ENCODE measurements at places on chromosomes 6 and 20.

DNA sequence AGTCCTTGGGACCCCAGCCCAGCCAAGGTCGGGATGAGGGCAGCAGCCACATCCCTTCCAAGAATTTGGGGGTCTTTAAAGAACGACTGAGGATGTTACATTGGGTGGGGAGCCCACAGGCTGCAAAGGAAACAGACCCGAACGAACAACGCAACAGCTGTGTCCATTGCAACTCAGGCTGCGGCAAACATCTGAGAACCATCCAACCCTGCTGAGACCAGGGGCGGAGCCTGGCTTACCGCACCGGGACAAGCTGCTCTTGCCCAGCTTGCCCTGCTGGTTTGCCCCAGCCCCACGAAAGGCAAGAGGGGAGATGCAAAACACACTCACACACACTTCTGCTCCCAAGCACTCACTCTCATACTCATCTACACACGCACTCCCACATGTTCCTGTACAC is 21.5 kb upstream of the TAF4 start:
- DNase-seq: no peak

DNA sequence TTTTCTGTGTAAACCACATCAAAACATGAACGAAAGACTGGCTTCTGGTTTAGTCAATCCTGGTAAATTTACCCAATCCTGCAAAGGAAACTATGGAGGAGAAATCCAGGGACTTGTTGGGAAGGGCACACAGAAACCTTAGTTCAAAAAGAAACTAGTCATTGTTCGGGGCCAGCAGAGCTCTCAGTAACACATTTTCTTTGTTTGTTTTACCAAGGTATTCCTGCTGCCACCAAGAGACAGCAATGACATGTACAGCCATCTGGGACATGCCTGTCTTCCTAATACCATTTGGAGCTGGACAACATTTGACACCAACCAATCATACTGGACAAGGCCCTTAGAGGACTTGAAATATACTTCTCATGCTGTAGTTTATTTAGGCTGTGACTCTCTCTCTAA is 8.3 kb downstream of the OARD1 start:
- no peak for DNase-seq

GRCh38 chr20:44477151-44477550 is 1.5 kb downstream of the TTPAL start:
- DNase-seq: no peak

GRCh38 chr6:131954059-131954774 is 3.0 kb upstream of the CCN2 start:
- DNase-seq: no peak

DNA sequence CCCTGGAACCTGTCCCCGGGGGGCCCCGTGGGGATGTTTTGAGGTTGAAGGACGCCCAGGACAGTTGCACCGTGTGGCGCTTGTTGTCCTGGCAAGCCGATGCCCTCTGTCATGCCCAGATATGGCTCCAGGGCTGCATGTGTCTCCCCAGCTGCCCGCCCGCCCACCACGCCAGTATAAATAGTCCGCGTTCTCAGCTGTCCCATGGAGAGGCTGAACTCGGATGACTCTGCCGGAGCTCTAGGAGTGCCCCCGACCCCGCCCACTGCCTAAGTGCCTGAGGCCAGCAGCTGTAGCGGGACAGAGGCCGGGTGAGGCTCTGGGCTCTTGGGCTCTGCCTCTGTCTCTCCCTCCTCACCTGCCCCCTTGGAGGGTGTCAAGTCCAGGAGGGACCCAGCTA is 83.0 kb upstream of the GATA5 start:
- no peak for DNase-seq

DNA sequence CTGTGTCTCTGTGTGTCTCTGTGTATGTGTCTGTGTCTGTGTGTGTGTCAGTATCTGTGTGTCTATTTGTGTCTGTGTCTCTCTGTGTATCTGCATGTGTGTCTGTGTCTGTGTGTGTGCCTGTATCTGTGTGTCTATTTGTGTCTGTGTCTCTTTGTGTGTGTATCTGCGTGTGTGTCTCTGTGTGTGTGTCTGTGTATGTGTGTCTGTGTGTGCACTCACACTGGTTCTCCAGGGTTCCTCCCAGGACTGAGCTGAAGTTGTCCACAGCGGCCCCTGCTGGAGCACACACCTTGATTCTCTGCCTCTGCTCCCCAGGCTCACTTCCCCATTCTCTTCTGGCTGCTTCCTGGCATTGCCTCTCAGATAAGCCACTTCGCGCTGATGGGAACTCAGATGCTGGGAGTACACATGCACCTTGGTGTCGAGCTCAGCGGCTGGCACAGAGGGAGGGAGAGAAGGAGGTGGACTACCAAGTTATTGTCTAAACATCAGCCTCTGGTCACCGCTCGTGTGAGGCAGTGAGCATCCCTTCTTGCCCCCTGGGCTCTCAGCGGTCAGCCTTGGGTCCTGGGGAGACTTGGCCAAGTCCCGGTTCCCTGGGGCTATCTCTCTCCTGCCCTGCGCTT is 104.9 kb upstream of the NXT1 start:
- peak; percentile 34 for DNase-seq

- no peak for DNase-seq
Observed at GRCh38 chr6:18410412-18410811, 23.3 kb downstream of the RNF144B start.

- no peak for DNase-seq
Observed at GRCh38 chr6:144957236-144957937, 672.3 kb downstream of the UTRN start.

DNA sequence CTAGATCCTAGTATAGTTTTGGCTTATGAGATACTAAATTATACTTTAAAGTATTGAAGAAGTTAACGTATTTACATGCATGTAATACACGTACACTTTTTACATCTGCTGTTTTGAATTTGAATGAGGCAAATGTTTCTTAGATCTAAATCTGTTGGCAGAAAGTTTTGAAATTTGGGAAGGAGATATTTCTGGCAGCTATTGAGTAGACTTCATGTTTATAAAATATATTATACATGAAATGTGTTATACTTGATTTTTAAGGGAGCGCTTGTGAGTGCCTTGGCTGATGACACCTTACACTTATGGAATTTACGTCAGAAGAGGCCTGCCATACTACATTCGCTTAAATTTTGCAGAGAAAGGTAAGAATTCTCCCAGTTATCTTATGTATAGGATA is 34.7 kb downstream of the STXBP5 start:
- DNase-seq: no peak

DNA sequence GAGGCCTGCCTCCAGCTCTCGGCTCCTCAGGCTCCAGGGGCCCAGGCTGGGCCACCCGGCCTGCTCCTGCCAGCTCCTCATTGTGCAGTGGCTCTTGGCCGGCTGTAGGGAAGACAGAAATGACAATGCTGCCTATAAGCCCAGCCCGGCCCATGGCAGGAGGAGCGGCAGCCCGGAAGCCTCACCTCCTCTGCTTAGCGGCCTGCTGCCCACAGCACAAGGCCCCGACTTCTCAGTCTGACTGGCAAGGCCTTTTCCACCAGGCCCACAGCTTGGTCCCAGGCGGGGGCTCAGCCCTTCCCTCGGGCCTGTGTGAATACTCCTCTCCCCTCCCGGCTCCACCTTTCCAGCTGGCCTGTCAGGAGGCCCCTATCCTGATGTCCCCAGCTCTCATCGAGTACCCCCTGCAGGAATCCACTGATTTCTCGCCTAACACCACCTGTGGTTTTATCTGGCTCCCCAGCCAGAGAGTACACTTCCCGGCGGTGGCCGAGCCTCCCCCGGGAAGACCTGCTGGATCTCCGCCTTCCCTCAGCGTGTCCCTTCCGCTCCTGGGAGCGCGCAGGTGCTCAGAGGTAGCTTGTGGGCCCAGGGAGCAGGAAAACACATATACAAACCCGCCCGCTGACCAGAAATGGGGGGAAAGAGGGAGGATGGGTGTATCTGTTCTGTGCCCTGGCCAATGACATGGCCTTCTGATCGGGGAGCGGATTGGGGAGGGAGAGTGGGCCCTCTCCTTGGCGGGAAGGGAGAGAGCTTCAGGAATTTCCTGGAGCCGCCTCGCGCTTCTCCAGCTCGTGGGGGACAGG is 963 bp downstream of the DDRGK1 start:
- peak; percentile 16 for DNase-seq

DNA sequence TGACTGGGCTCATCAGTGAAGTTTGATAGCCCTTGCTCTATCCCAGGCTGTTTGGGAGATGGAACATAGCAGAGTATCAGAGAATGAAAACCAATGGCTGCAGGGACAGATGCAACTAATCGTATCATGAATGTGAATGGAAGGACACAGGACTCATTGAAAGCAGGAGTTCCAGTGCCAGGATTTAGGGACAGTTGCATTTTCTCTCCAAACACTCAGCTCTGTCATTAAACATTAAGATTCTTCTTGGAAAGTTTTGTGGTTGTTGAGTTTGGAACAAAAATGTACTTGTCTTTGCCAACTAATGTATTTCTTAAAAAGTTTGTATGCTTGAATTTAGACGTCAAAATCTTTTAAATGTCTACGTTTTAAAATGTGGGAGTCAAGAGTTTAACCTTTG is 31.0 kb upstream of the GSTA5 start:
- DNase-seq: no peak

DNA sequence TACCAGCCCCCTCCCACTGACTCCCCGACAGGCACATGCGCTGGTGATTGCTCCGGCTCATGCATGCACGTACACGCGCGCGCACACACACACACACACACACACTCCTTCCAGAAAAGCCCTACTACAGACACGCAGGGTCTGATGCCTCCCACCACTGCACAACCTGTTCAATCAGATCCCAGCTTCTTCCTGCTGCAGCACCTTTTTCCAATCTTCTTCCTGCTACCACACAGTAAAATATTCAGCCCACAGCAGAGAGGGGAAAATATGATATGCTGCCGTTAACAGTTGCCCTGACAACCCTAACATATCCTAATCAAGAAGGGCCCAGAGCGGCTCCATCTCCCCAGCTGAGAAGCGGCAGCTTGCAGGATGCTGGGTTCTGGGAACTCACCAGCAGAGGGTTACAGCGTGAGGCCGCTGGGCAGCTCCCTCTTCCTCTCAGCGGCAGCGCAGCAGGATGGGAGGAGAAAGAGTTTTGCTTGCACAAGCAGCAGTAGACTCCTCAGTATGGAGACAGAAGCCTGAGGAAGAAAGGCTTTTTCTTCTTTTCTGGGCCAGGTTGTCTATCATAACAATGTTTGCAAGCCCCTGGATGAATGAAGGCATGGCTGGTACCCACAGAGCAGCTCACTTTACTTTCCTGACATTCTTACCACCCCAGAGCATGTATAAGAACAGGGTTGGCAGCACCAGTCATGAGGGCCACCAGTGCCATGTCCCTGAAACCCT is 23.9 kb downstream of the MAP7 start:
- no peak for DNase-seq

DNA sequence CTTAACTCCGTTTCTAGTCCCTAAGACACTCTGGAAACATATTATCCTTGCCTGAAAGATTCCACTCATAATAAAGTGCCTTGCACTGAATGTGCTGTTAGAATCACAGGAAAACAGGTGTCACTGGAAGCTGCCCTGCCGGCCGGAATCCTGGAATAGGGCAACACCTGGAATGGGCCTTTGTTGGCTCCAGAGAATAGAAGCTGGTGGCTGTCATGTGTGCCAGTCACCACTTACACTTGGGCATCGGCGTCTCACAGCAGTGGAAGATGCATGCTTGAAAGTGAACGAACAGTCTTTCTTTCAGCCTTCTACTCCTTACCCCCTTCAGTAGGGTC is 90.8 kb upstream of the AFDN start:
- no peak for DNase-seq
